ENCODE measurements at places on chromosomes 16 and 17.

DNA sequence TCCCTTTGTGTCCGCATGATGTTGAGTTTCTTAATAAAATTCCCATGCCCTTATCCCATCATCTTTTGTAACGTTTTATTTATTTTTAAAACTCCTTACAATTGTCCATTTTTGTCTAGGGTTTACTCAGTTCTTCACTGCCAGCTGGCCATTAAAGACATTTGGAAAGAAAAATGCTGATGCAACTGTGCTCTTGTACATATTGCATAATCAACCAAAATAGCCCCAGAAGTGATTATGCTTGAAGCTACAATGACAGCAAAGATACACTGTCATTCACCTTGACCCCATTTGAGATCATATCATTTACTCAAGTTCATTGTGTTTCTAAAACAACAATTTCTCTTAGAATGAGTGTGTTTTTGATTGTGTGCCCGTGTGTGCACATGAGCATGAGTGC is 1074.6 kb upstream of the RBFOX1 start:
- DNase-seq: no peak

DNA sequence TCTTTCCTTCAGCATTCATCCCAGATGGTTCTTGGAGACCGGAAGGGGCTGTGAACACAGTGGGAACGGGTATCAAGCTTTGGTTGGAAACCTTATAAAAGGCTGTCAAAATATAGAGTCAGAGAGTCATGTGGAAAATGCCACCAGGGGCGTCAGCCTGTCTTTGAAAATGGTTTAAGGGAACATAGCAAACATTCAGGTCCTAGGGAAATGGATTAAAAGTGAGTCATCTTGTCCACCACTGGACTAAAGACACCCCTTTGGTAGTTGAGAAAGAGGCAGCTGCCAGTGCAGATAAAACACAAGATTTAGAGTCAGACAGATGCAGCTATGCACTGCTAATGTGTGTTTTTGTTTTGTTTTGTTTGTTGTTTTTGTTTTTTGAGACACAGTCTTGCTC is 47.8 kb upstream of the BCO1 start:
- no peak for DNase-seq

DNA sequence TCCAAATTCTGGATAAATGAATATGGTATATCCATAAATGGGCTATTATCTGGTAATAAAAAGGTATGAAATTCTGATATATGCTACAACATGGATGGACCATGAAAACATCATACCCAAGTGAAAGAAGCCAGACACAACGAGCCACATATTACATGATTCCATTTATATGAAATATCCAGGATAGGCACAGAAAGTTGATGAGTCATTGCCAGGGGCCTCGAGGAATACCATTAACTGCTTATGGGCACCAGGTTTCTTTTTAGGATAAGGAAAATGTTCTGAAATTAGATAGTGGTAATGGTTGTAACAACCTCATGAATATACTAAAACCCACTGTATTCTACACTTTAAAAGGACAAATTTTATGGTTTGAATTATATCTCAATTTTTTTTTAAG is 123.2 kb downstream of the PITPNC1 start:
- no peak for DNase-seq

DNA sequence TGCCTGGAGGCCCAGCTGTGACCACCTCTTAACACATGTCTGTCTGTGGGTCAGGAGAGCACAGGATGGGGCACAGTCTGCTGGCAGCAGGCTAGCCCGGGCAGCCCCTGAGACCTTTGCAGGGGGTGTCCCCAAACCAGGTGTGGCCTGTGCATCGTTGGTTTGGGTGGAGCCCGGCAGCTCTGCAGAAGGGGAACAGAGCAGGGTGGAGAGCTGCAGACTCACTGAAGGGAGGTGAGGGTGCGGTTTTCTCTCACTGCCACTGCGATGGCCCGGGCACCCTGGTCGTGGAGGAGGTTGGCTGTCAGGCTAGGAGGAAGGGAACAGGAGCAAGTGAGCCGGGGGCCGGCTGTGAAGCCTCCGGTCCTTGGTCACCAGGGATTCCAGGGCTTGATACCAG is 28.8 kb downstream of the NLRC3 start:
- no peak for DNase-seq

GRCh38 chr17:44084131-44084538 is 13.6 kb downstream of the G6PC3 start:
- DNase-seq: peak; percentile 27

GRCh38 chr17:67079491-67079890 is 35.1 kb downstream of the CACNG1 start:
- DNase-seq: no peak

- DNase-seq: no peak
These were observed 195.0 kb downstream of the ENGASE start for GRCh38 chr17:79269620-79270019.

DNA sequence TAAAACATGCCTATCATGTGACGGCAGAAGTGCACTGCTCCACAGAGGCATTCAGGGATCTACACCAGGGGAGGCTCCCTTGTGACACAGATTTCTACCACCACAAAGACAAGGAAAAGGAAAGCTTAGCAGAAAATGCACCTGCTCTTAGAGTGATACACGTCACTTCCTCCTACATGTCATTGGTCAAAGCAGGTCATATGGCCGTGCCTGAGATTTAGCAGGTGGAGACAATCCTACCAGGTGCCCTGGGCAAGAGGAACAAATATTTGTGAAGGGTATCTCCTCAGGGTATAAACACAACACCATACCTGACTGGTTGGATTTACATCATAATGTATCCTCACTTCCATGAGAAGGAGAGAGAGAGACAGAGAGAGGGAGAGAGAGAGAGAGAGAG is 362.1 kb downstream of the HS3ST4 start:
- no peak for DNase-seq

DNA sequence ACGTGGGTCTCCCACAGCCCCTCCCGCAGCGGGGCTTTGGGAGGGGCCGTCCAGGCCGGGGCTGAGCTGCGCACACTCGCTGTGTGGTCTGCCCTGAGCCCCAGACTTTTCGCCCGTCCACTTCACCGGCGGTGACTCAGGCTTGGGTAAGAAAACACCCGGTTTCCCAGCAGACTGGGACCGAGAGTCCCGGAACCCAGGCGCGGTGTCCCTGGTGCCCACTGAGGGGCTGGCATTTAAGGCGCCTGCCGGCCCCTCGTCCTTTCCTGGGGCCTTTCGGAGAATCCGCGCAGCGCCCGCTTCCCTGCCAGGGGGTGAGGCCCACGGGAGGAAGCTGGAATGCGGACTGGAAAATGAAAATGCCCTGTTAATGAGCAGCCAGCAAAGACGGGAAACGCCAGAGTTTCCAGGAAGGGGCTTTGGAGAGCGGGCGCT is 100.3 kb downstream of the C16orf95 start:
- DNase-seq: no peak

- peak; percentile 23 for DNase-seq
These were observed 11.2 kb downstream of the TFAP4 start for GRCh38 chr16:4261557-4262172.

DNA sequence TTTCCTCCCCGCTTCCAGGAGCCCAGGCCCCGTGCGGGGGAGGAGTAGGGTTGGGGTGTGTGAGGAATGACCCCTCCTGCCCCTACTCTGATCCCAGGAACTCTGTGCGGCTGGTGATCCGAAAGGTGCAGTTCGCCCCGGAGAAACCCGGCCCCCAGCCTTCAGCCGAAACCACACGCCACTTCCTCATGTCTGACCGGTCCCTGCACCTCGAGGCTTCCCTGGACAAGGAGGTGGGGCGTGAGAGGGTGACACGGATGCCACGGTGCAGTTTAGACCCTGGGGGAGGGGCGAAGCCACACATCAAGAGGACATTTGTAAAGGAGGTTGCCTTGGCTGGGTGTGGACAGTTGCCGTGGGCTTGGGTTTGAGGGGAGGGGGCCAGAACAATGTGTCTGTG is 7.4 kb downstream of the ARRB2 start:
- no peak for DNase-seq

DNA sequence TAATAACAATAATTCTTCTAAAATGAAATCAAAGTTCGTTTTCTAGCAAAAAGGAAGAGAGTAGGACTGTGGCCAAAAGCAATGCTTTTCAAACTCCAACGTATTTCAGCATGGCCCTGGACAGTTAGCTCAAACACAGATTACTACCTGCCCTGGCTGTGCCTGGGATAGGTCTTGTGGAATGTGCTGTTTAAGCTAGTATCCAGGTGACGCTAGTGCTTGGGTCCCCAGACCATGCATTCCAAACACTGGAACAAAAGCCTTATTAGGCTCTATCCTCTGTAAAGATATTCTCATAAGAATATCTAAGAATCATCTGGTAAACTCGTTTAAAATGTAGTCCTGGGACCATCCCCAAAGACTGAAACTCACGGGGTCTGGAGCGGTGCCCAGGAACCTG is 52.6 kb upstream of the MEAK7 start:
- no peak for DNase-seq

DNA sequence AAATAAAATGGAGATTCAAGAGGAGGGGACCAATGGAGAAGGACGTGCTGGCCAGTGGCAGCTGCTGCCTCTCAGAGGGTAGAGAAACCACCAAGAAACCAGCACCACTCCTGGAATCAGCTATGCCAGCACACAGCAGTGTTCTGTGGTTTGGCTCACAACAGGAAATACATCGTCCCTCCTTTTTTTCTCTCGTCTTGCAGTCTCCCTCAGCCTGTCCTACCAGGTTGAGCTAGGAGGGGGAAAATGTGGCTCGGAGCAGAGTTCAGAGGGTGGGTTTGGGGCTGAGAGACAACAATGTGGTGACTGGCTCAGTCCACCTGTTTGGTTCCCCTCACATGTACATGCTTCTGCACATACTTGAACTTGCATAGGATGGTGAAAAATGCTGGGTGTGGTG is 19.9 kb upstream of the SLC16A5 start:
- no peak for DNase-seq

DNA sequence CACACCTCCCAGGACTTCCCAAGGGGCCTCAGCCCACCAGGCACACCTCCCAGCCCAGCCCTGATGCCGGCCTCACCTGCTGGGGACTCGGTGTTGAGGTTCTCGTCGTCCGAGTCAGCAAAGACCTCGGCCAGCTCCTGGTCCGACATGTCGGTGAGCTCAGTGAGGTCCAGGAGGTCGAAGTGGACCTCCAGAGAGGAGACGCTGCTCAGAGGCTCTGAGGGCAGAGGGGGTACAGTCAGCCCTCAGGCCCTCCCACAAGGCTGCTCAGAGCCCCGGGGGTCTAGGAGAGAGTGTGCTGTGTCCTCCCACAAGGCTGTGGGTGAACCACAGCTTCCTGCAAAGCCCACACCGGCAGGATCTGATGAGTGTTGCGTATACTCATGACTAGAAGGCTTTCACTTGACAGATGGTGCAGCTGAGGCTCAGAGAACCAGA is 10.5 kb downstream of the DBNDD1 start:
- peak; percentile 34 for DNase-seq

- peak; percentile 55 for DNase-seq
These were observed 33.2 kb downstream of the CYTH1 start for GRCh38 chr17:78748730-78749317.

DNA sequence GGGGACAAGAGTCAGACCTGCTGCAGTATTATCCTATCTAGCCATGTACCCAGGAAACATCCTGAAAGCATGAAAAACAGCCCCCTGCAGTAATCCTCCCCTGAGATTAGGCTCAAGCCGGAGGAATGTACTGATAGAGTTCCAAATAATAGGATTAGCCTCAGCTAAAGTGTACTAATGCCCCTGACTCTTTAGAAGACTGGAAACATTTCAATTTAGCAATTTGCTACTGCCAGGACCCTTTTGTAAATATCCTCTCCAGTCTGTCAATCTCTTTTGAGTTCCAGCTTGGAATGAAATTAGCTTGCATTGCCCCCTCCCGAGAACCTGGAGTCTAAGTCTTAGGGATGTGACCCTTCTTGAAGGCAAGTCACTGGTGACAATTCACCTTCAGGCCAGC is 110.8 kb upstream of the DNAH9 start:
- no peak for DNase-seq

DNA sequence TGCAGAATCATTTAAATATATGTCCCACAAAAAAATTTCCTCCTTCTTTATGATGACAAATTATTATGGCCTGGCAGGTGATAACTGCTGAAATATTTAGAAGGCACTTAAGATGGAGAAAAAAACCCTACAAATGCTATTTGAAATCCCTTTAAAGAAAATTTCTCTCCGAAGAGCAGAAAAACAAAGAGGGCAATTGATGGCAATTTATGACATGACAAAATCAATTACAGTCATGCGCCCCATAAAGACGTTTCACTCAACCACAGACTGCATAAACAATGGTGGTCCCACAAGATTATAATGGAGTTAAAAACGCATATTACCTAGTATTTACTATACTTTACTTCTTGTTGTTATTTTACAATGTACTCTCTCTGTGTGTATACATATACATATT is 25.2 kb upstream of the KIF2B start:
- DNase-seq: no peak

DNA sequence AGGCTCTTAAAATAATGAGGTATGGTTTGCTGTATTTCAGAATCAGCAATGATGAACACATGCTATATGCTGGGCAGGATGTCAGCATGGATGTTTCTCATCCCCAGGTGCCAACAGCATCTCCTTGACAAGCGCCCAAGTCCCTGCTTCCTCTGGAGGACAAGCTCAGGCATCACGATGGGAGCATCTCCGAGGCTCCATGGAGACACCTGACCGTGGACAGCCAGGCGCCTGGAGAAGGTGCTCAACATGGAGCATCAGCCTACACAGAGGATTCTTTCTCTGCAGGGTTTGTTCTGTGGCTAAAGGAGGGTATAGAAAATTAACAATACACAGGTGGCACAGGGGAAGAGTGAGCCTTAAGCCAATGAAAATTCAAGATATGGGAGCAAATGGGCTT is 72.1 kb downstream of the SLC5A11 start:
- no peak for DNase-seq

DNA sequence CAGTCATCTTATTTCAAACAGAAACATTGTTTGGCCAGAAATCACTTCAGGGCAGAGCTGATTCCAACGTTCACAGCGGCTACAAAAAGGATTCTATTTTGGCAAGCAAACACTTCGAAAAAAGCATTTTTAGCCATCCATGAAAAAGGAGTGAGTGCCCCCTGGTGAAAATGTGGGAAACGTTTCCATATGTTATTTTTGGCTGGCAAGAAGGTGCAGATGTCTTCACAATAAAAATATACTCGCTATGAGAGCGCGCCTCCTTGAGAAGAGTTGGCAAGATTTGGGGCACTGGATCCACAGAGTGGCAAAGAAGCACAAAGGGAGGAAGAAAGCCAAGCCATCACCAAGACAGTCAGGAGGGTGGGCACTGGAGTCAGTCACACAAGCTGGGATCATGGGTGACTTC is 191.1 kb downstream of the CHD9NB start:
- DNase-seq: no peak

DNA sequence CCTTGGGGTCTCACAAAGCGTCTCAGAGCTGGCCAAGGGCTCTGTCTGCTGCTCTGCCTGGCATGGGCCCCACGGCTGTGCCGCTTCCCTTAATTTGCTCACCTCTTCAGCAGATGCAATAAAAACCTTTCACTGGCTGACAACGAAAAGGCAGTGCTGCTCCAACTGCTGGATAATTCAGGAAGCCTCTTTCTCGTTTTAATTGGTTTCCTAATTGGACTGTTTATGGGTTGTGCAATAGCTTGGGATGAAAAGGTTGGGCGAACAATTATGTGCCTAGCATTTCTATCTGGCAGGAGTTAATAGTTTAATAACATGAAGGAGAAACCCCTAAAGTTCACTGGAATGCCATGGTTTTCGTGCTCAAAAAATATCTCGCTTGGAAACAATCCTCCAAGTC is 234.1 kb upstream of the IRX5 start:
- no peak for DNase-seq

All from stimulated activated CD4-positive, alpha-beta T cell treated with anti-CD3 and anti-CD28 coated beads, Interleukin-1b, Interleukin-23, amount 100 ng/mL, for 24 hours (primary cell).